Activated T-cell treated with anti-CD3 and anti-CD28 coated beads, Interleukin-2, amount 50 U/mL, for 4 hours (primary cell): ENCODE measurements at places on chromosomes 12 and 14. TPM values are rescaled to one million over a fixed set of nuclear protein-coding genes. Genes with fewer than 3 reads are reported as not detected.

Gene CCDC38
- not detected for total RNA-seq

Gene DPY19L2
- total RNA-seq = 1.5 TPM

Gene SYNDIG1L
- not detected for total RNA-seq

Gene ACSM4
- total RNA-seq = not detected

Gene OTX2
- total RNA-seq = not detected

Gene KRT83
- not detected for total RNA-seq

Gene SPIC
- not detected for total RNA-seq

Gene GPR135
- 0.53 TPM for total RNA-seq

Gene BCL7A
- 8.9 TPM for total RNA-seq

Gene ASPG
- total RNA-seq = not detected

Gene PLA2G1B
- total RNA-seq = 1.1 TPM

Gene TMEM30B
- 1.1 TPM for total RNA-seq

Gene MORN3
- total RNA-seq = 0.60 TPM

Gene RERGL
- not detected for total RNA-seq

Gene PUS7L
- 23.4 TPM for total RNA-seq
